Renal pelvis (tissue), 12 donors: ENCODE measurements at places on chromosomes 7 and 10. TPM values are rescaled to one million over a fixed set of nuclear protein-coding genes. Genes with fewer than 3 reads are reported as not detected.

HECW1 gene
- 8.3 TPM for polyA plus RNA-seq

ZCWPW1 gene
- polyA plus RNA-seq: 6.3 TPM

DNA sequence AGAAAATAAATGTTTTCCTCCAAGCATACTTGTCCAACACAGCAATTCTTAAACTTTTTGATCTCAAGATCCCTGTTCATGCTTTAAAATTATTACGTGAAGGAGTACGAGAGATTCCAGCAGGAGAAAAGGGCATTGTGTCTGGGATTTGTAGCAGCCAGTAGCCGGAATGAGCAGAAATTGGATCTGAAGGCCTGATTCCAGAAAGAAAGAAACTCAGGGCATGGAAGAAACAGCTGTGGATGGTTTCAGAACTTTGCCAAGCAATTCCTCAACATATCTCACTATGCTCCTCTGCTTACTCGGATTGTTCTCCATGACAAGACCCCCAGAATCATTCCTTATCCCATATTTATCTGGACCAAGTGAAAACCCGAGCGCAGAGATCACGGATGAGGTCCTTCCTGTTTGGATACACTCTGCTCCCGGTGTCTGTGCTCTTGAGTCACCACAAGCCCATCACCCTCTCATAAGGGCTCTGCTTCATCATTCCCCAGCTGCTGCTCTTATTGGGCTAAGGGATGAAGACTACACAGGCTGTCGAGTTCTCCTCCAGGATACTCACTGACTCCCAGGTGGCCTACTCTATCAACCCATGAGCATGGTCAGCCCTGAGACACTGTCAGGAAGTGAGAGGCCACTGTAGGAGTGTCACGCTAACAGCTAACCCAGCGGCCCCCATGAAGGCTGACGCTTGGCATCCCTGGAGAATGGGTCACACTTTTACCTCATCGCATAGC, 121.0 kb upstream of the LANCL2 start:
- DNase-seq: no peak

GRCh38 chr10:17077346-17077781, 52.2 kb downstream of the CUBN start:
- DNase-seq: no peak

DNA sequence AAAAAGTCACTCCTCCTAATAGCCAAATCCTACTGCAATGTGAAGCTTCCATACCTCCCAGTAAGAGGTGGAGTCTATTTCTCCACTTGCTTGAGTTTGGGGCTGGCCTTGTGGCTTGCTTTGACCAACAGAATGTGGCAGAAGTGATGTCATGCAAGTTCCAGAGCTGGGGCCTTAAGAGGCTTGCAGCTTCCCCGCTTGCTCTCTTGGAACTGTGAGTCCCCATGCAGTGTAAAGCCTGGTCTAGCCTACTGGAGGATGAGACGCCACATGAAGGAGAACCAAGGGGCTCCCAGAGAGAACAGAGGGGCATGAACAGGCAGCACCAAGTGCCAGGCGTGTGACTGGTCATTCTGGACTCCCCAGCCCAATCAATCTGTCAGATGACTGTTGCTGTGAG, 58.6 kb upstream of the OPALIN start:
- DNase-seq: no peak

DNA sequence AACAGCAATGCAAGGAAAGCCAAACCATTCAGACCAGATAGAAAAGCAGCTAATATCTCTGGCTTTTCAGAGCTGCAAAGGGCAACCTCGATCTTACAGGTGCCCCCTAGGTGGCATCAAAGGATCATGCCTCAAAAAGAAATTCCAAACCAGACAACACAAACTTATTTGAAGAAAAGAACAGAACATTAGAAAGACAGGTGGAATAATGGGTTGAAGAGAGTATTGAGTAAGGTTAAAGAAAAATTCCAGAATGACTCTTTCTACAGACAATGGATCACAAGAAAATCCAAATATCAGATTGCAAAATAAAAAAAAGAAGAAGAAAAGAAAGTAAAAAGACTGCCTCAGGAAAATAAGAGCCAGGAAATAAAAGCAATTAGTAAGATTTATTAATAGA, 213.7 kb downstream of the ELMO1 start:
- no peak for DNase-seq

- DNase-seq: no peak
These were observed 346.8 kb downstream of the ABCA13 start for GRCh38 chr7:48518092-48518491.

DNA sequence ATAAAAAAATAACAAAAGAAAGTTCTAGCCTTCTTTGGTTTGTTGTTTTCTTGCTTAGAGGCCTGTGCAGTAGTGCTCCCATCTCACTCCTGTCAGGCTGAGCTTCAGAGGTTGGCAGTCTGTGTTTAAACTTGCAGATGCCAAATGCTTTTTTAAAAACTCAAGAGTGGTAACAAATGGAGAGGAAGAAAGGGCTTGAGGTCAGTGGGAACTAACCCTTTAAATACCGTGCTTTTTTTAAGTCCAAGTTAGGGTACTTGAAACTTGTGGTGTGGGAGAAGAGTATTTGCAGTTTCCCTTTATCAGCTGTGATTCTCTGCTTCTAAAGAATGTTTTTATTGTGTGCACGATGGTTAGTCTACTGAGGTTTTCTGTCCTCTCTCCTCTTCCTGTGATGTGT, 29.4 kb downstream of the ZRANB1 start:
- DNase-seq: no peak

GRCh38 chr10:103855424-103855823, at the start of gene SH3PXD2A:
TSS of gene SH3PXD2A (minus strand) at chr10:103855576. CDS start at chr10:103855266, 310 bp downstream.
- DNase-seq: no peak

GRCh38 chr7:16498122-16498521, 28.5 kb upstream of the LRRC72 start:
- no peak for DNase-seq
